ENCODE measurements at places on chromosomes 7 and 10.

DNA sequence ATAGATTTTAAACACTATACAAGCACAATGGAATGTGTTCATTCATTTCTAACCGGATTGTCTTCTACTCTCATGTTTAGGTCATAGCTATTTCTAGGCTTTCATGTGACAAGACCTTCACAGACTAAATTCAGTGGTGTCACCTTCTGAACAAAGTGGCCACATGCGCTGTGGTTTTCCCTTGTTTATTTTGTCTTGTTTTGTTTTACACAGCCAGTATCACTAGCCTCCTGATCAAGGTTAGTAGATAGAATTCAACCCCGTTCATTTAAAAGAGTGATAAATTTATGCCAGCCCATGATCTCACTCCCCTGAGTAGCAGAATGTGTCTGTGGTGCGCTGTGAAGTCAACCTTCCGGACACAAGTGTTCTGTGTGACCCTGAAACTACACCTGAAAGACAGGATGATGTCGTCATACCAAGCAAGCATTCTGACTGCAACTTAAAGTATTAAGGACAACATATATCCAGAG, 209.1 kb downstream of the CREB5 start:
- no peak for DNase-seq

DNA sequence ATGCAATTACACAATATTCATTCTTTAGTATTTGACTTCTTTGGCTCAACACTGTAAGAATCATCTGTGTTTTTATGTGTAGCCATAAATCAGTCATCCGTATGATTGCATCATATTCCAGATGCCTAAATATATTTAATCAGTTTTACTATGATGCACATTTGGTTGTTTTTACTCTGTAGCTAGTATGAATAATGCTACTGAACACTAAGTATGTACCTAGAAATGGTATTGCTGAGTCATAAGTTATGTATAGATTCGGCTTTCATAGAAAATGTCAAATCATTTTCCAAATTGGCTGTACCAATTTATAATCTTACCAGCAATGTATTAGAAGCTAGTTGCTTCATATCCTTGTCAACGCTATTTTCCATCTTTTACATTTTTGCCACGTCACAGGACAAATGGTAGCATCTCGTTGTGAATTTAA, 197.3 kb upstream of the PLXNA4 start:
- DNase-seq: peak; percentile 95

- DNase-seq: no peak
Measured at GRCh38 chr7:120852700-120853099, 5.2 kb downstream of the TSPAN12 start.

GRCh38 chr10:104925232-104925851, 284.3 kb downstream of the SORCS3 start:
- DNase-seq: peak; percentile 24

DNA sequence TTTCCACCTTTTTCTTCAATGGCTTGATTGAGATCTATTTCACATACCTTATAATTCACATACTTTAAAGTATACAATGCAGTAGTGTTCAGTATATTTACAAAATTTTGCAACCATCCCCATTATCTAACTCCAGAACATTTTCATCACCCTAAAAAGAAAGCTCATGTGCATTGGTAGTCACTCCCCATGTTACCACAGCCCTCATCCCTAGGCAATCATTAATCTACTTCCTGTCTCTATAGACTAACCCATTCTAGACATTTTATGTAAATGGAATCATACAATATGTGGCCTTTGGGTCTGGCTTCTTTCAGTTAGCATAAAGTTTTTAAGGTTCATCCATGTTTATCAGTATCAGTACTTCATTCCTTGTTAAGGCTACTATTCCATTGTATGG, 214.2 kb downstream of the WDR11 start:
- DNase-seq: no peak

DNA sequence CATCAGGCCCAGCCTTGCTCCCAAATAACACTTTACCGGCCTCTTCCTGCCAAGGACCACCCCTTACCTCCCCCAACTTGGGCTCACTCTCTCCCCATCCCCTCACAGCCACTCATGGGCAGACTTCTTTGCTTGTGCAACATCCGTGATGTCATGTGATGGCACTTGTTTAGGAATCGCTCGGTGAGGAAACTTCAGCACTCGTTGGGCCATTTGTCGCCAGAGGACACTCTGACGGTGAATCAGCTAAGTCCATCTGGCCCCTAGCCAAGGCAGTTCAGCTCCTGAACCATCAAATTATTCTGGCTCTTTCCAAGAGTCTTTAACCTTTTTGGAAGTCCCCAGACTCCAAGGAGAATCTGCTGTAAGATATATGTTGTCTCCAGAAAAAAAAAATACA, 19.2 kb downstream of the BTBD16 start:
- no peak for DNase-seq

Data from fibroblast of skin of right quadriceps (primary cell).